ENCODE measurements at places on chromosomes 3 and 15.

- no peak for DNase-seq
Observed at GRCh38 chr3:39592311-39593050, 125.0 kb downstream of the MOBP start.

DNA sequence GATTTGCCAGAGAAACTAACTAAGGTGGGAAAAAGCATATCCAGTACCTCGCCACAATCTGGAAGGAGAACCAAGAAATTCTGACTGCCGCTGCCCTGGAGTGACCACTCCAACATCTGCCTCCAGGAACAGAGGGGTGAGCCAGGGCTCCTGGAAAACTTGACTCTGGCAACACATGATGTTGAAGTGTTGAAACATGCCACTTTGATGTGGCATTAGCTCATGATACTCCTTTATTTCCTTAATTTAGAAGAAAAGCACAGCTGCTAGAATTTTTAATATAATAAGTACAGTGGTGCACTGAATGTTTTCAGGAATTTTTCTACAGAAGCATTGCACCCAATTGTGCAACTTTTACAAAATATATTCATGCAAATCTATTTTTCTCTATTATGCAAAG, 109.9 kb upstream of the BCL6 start:
- no peak for DNase-seq

DNA sequence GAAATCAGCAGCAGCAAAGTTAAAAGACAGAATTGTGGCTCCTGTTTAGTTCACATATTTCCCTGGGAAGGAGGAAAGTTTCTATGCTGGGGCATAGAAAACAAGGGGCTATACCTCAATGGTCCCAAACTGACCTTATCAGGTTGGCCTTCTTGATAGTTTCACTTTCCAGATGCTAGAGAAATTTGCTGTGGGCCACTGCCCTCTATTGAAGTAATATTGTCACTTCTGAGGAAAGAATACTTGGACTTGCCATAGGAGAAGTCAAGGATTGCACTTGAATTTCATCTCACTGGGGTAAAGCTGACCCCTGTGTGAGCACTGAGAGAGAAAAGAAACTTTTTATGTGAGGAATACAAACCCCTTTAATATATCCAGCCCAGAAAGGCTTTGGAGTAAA, 49.3 kb upstream of the XCR1 start:
- DNase-seq: no peak

- no peak for DNase-seq
Observed at GRCh38 chr3:178849199-178849910, 222.3 kb downstream of the ZMAT3 start.

- DNase-seq: no peak
Observed at GRCh38 chr3:106299300-106300098, 430.7 kb upstream of the CBLB start.

DNA sequence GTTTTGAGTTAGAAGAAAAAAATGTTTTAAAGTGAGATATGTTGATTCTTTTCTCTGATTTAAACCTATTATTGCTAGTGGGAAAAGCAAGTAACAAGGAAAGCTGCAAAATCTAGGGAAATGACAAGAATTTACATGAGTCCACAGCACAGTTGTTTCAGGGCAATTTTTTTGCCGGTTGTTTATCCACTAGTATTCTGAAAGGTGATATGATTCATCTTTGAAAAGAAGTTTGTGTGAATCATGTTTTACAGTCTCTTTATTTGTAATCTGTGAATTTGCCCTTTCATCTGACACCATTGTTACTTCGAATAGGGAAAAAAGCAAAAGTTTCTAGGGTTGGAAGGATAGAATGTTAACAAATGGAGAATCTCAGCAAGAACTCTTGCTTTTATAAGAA, 894.7 kb downstream of the OTOL1 start:
- no peak for DNase-seq

GRCh38 chr15:60906146-60906674, 322.9 kb downstream of the RORA start:
- no peak for DNase-seq

DNA sequence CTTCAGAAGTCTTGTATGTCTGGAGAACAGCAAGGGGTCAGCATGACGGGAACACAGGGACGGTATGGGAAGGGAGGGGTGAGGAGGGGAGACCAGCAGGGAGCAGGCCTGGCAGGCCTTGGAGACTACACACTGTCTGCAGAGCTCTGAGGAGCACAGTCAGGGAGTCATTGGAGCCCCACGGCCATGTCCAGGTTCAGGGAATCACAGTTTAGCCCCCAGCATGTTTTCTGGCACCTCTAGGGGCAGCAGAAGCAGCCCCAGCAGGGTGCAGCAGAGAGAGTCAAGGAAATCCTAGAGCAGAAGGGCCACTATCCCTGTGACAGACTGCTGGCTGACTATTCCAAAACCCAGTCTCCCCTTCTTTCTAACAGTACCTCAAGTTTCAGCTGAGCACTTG, 3.2 kb downstream of the LAMP3 start:
- DNase-seq: no peak

- no peak for DNase-seq
Observed at GRCh38 chr3:115704661-115705338, 81.5 kb downstream of the GAP43 start.

DNA sequence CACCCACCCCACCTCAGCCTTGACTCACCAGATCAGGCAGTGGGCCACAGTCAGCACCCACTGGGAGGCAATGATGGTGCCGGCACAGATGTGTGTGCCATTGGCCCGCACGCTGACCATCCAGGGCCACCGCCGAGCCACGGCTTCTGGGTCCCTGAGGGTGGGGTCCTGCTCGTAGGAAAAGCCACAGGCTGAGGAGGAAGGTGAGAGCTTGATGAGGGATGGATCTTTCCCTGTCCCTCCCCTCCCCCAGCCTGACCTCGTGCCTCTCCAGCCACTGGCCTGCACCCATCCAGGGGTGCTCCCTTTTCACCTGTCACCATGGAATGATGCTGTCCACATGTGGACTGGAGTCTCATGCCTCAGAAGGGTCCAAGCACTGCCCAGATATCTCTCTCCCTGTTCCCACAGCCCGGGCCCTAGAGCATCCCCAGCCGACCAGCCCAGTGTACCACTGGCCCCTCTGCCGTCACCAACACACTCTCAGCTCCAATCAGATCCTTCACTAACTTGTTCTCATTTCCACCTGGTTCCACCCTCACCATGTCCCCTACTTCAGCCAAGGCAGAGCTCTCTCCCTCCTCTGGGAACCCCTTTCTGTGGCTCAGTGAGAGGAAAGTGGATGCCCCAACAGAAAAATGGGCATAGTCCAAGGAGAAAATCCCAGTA, 2.0 kb downstream of the PRSS50 start:
- no peak for DNase-seq

DNA sequence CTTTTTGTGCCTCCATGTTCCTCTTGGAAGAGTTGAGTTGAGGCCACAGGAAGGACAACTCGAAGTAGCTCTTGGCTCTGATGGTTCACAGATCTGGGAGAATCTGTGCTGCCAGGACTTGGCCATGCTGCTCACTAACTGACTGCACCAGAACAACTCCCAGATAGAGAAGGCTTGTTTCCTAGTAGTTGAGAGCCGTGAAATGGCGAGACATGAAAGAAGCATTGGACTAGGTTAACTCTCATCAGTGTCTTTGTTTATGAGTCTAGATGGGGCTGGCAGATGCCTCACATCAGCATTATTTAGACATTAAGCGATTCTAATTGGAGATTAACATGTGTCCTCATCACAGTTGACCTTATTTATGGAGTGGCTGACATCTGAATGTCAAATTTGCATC, 92.9 kb upstream of the AGBL1 start:
- DNase-seq: no peak

DNA sequence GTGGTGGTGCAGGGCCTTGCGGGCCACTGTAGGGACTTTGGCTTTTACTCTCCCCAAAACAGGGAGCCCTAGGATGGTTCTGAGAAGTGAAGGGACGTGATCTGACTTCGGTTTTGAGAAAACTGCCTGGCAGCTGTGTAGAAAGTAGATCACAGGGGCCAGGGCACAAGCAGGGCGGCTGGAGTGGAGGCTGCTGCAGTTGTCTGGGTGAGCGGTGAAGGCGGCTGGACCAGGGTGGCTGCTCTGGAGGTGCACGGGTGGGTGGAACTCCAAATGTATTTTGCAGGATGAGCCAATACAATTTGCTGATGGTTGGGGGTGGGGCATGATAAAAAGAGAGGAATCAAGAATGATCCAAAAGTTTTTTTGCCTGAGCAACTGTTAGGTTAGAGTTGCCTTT, 29.8 kb upstream of the TRH start:
- no peak for DNase-seq

- no peak for DNase-seq
Observed at GRCh38 chr15:87362531-87362930, 894.0 kb downstream of the NTRK3 start.
